ENCODE measurements at places on chromosomes 2 and 18.
A peak's percentile ranks its signal among the peaks of the same experiment; 100 is the strongest.

DNA sequence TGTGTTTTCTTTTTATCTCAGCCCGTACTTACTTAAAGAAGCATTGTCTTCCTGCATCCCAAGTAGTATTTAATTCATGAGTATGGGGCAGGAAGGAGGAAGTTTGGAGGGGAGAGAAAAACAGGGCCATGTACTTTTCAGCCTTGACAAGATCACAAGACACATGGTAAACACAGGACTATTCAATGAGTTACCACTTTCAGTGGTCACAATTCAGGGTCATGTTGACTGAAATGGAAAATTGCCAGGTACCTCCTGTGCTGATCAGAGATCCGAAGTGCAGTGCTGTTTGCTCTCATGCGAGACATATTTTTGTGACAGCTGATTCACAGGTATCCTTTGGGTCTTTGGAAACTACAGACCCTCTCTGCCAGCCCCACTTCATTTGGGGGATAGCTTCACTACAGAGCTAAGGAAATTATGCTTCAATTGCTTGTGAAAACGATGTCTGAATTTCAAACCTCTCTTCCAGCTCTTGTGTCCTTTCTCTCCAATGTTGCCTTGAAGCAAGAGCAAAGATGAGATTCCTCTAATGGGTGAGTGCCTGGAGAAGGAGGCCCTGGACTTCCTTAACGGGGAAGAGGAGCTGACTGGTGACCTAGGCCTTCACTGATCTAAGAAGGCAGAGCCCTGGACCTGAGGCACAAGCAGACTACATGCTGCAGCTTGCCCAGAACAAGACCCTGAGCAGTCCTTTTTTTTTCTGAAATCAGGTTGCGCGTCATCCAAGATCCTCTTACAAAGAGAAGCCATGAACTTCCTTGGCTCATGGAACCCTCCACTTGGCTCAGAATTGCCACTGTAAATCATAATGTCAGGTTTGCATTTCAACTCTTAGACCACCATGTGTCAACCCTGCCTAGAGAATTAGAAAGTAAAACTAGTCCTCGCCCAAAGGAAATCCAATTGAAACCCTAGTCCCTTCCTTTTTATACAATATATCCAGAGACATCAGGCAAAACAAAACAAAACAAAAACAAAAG is 44.1 kb downstream of the EVA1A start:
- no peak for DNase-seq

DNA sequence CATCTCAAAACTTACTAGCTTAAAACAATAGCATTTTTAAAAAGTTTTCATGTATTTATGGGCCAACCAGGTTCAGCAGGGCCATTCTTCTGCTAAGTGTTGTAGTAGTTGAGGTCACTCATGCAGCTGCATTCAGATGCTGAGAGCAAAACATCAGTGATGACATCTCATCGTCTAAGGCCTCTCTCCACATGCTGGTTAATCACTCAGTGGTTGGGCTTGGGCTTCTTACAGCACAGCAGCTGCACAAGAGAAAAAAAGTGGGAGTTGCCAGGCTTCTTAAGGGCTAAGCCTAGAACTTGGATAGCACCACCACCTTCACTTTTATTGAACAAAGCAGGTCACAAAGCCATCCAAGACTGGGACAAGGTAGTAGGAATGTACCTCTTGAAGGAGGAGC is 190.3 kb downstream of the IRS1 start:
- peak; percentile 3 for DNase-seq

DNA sequence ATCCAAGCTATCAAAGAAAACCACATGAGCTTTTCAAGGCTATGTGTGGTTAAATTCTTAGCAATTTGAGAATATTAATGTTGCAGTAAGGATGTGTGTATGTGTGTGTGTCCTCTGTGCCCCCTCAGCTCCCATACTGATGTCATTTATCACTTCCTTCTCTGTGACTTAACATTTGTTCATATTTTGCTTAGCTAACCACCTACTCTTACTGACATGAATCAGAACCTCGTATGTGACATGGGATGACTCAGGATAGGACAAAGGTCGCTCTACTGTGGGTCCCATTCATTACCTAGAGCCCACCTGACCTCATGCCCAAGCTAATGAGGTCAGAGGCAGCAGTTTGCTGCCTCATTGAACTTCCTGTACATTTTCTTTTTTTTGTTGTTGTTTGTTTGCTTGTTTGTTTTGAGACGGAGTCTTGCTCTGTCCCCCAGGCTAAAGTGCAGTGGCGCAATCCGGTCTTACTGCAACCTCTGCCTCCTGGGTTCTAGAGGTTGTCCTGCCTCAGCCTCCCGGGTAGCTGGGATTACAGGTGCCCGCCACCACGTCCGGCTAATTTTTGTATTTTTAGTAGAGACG is 36.3 kb downstream of the MOGAT1 start:
- no peak for DNase-seq

DNA sequence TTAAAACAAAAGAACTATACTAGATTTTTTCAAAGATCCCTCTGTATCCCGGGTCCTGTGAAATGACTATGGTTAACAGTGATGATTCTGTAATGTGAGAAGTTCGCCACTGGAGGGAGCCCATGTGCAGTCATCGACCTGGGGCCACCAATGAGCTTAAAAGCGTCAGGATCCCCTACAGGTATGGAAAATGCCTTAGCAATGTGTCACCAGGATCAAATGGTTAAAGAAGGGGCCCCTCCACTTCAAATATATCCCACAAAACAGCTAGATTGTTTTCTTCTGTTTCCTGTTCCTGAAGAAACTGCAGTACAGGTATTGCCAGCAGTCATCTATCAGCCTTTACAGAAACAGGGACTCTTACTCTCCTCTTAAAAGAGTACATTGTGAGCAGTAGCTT is 15.3 kb downstream of the CHRNA1 start:
- DNase-seq: peak; percentile 77

DNA sequence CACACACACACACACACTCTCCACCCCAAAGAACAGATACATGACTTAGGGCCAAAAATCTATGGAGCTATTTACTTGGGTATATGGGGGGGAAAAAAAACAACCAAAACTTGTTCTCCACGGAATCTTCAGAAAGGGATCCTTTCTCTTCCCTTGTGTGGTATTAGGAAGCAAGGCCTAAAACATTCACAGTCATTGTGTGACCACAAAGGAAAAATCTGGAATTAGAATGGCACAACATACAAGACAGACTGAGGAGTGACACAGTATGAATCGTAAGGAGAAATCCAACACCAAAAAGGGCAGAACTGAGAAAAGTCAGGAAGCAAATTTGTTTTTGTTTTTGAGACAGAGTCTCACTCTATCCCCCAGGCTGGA is 70.3 kb downstream of the ASXL2 start:
- no peak for DNase-seq

GRCh38 chr2:61877571-61878245 is 10.7 kb downstream of the CCT4 start:
- no peak for DNase-seq

DNA sequence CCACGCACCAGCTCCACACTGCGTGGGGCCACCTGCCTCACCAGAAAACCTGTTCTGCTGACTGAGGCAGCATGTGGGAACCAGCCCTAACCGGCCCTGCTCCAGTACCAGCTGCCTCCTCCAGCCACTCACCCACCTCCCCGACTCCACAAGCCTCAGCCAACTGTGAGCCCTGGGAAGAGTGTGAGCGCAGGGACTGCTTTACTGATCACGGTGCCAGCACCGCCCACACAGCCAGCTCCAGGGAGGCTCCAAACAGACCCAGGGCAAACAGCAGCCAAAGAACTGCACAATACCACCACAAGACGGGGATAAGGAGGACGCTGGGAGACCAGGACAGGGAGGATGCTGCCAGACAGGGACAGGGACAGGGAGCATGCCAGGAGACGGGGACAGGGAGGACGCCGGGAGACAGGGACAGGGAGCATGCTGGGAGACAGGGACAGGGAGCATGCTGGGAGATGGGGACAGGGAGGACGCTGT is 28.4 kb downstream of the EIPR1 start:
- DNase-seq: no peak

GRCh38 chr18:77131652-77132368 is 773 bp downstream of the MBP start:
- peak; percentile 43 for DNase-seq

DNA sequence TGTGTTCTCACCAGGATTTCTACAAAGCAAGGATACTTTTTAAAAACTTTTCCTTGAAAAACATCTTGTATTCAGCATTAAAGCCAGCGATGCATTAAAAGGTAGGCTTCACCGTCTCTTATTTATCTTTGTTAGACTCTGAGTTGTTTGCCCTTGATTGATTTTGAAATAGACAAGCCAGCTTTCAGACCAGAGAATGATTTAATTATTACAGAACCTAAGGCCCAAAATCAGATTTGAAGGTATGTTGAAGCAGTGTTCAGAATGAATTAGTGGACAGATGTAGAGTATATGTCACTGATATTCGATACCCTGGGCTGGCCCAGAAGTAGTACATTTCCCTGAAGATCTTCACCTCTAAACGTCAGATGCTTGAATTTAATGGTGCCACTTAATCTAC is 136.4 kb downstream of the THSD7B start:
- no peak for DNase-seq

DNA sequence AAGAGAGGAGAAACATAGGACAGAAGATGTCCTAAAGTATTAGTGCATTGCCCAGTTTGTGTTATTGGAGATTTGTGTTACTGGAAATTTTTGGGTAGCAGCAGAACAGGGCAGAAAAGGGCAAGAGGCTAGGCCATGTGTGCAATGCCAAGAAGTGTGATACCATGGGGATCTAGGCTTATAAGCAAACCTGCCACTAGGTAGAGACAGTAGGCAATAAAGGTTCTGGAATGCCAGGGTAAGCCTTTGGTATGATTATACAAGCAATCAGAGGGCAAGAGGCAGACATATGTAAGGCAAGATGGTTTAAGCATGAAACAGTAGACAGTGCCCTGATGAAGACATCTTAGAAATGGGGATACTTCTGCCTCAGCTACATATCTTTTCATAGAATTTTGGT is 12.3 kb upstream of the CERS6 start:
- no peak for DNase-seq

- DNase-seq: peak; percentile 68
Measured at GRCh38 chr18:28961669-28962228, 784.8 kb upstream of the CDH2 start.

GRCh38 chr2:239855863-239856587 is 169.1 kb downstream of the NDUFA10 start:
- DNase-seq: no peak

DNA sequence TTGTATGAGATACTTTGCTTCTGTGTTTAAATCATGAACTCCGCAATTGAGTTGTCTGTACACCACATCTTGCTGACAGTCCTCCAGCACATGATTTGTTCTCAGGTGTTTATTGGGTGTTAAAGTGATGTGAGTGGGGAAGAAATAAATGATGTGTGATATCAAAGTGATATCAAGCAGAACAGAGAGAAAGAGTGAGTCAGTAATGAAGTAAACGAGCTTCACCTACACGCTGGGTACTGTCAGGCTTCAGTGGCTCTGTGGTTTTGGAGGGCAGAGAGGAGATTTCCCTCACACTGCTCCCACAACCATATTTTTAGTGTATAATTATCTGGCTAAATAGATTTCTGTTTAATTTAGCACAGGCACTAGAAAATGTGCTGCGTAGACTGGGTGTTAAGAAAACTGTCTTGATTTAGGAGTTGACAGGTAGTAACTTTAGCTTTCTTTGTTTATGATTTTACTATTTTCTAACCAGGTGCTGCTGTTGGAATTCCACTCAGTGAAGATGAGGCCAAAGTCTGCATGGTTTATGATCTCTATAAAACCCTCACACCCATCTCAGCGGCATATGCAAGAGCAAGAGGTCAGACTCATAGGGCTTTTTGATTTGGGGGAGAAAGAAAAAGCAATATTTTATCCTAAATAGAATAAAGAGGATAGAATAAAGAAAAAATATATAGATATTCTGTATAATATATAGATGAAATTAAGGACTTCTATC is 21.2 kb downstream of the ATIC start:
- DNase-seq: peak; percentile 48

- no peak for DNase-seq
Measured at GRCh38 chr2:154697418-154698252, 860 bp upstream of the KCNJ3 start.

DNA sequence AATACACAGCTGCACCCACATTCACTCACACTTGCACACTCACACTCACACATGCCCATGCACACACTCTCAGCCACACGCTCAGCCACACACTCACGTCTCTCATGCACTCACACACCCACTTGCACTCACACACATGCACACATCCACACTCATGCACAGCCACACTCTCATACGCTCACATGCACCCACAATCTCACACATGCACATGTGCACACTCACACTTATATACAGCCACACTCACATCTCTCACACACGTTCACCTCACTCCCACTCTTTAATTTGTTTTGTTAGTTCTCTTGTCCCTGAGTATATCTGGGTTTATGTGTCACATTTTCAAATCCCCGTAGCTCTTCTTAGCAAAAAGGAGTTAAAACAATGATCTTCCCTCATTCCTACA is 114.9 kb downstream of the LRATD1 start:
- DNase-seq: no peak

DNA sequence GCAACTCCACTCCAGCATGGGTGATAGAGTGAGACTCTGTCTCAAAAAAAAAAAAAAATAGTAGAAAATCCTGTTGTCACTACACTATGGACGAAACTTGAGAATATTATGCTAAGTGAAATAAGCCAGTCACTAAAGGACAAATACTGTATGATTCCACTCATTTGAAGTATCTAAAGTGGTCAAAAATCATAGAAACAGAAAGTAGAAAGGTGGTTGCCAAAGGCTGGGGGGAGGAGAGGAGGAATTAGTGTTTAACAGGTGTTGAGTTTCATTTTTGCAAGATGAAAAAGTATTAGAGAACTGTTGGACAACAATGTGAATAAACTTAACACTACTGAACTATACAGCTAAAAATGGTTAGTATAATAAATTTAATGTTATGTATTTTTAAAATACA is 18.8 kb upstream of the RMP24 start:
- DNase-seq: no peak

DNA sequence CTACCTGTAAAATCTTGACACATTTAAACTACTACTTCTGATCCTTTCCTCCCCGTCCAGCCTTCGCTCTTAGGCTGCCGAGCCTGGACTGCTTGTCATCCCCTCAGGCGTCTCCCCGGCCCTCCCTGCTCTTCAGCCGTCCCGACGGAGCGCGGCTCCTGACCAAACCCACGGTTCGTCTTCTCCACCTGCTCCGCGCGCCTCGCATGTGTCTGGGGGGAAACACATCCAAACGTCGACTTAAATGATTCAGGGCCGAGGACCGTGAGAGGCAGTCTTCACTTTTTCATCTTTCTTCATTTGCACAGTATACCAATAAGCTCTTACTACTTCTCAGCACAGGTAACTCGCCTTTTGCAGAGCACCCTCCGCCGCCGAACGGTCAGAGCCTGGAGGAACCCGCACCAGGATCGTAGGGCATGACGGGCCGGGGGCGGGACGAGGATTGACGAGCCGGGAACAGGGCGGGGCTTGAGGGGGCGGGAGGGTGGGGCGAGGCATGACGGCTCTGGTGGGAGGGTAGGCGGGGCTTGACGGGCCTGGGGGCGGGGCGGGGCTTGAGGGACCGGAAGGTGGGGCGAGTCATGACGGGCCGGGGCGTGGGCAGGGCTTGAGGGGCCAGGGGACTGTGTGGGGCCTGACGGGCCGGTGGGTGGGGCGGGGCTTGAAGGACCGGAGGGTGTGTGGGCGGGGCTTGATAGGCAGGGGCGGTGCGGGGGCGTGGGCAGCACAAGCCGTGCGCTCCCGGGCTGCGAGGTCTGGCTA is at the start of gene SEH1L:
Gene SEH1L (plus strand): TSS at position 727 of the 765 bp plus-strand sequence. CDS start 111 bp downstream, outside the sequence.
- peak; percentile 94 for DNase-seq

Data from NAMALWA (cell line).